Muscle of leg (tissue), 16 donors: ENCODE measurements at places on chromosomes 13 and 19. TPM values are rescaled to one million over a fixed set of nuclear protein-coding genes. Genes with fewer than 3 reads are reported as not detected.

The GPR12 gene
- total RNA-seq = 0.09 TPM

The APOE gene
- total RNA-seq = 56.7 TPM

DNA sequence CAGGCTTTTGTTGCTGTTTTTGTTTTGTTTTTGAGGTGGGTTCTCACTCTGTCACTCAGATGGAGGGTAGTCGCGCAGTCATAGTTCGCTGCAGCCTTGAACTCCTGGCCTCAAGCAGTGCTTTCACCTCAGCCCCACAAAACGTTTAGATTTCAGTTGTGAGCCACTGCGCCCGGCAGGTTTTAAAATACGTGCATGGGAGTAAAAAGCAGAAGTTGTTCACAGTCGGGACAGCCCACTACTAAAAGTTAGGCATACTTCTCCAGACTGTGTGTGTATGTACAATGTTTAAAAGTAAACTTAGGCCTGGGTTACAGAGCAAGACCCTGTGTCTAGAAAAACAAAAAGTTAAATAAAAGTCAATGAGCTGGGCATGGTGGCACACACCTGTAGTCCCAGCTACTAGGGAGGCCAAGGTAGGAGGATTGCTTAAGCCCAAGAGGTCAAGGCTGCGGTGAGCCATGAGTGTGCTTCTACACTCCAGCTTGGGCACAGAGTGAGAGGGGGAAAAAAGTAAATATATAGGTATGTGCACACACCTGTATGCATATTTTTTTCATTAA is 6.1 kb downstream of the SAFB start:
- DNase-seq = peak; percentile 16
- no peaks in the 10 kb centered on the region for H3K27me3 ChIP-seq
- peaks cover 25% of the 10 kb centered on the region for H3K4me1 ChIP-seq

The PCDH20 gene
- total RNA-seq = 2.8 TPM

GRCh38 chr13:63184693-63185092 is 1769.0 kb upstream of the PCDH20 start:
- no peaks in the 10 kb centered on the region for H3K27me3 ChIP-seq
- H3K4me1 ChIP-seq = no peaks in the 10 kb centered on the region
- no peak overlapping the region for H3K4me3 ChIP-seq
- peak; percentile 1 for DNase-seq

GRCh38 chr13:51726446-51727193 is 77.3 kb downstream of the DHRS12 start:
- H3K4me3 ChIP-seq = no peak overlapping the region
- H3K27ac ChIP-seq = peak overlapping the region; percentile 49
- peaks cover 20% of the 10 kb centered on the region for H3K4me1 ChIP-seq
- DNase-seq = peak; percentile 73
- no peaks in the 10 kb centered on the region for H3K27me3 ChIP-seq

GRCh38 chr19:31570718-31571117 is 221.5 kb upstream of the TSHZ3 start:
- no peak for DNase-seq
- H3K27me3 ChIP-seq = no peaks in the 10 kb centered on the region
- H3K36me3 ChIP-seq = no peaks in the 10 kb centered on the region
- H3K27ac ChIP-seq = no peak overlapping the region
- peaks cover 3% of the 10 kb centered on the region for H3K4me1 ChIP-seq
- H3K4me3 ChIP-seq = no peak overlapping the region

DNA sequence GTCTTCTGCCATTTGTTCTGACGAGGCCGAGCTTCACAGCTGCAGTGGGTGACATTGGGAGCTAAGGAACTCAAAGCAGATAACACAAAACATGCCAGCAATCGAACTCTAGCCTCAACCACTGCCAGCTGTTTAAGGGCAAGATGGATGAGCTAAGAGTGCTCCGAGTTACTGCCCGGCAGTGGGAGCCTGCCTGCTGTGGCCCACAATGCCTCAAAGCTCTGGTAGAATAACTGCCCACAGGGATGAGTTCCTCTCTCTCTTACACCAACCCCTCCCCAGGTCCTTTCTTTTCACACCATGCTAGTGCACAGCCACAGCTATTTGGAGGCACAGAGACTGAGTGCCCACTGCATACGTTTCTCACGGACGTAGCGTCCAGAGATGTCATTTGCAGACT is 330.5 kb downstream of the FGF9 start:
- DNase-seq = no peak
- no peaks in the 10 kb centered on the region for H3K36me3 ChIP-seq
- no peaks in the 10 kb centered on the region for H3K27me3 ChIP-seq
- H3K4me1 ChIP-seq = peaks cover 3% of the 10 kb centered on the region

The SPINT2 gene
- 2.6 TPM for total RNA-seq

The NCLN gene
- total RNA-seq = 14.9 TPM

The DAPK3 gene
- 51.2 TPM for total RNA-seq

DNA sequence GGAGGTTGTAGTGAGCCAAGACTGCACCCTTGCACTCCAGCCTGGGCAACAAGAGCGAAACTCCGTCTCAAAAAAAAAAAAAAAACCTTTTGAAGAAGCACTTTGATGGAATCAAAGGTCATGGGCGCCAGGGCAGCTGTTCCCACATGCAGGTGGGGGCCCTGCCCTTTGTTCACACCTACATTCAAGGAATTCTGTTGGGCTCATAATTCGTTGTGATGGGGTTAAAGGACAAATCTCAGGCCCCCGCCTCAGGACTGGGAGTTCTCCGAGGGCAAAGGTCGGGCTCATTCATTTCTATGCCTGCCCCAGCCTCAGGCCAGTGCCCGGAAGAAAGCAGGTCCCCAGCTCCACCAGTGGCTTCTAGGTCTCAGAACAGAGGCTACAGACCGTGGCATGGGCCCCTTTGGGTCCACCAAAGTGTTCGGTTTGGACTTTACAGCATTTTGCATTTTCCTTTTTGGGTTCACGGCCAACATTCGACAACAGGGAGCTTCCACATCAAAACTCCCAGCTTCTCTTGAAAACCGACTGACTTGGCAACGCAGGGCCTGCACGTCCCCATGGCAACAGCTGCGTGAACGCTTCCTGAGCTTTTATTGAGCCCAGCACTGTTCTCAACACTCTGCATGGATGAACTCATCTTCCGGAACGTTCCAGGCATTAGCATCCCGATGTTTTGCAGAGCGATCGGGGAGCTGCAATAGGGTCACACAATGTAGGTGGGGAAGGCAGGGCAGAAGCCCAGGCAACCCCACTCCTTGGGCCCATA is 10.1 kb upstream of the GTF2F1 start:
- H3K27me3 ChIP-seq = no peaks in the 10 kb centered on the region
- DNase-seq = peak; percentile 93
- peaks cover 9% of the 10 kb centered on the region for H3K4me1 ChIP-seq

GRCh38 chr13:25973085-25973484 is 78.7 kb downstream of the SHISA2 start:
- H3K27me3 ChIP-seq = no peaks in the 10 kb centered on the region
- DNase-seq = peak; percentile 61
- H3K4me1 ChIP-seq = peaks cover 28% of the 10 kb centered on the region

GRCh38 chr13:99517984-99518383 is 16.7 kb downstream of the TM9SF2 start:
- peaks cover 28% of the 10 kb centered on the region for H3K36me3 ChIP-seq
- no peaks in the 10 kb centered on the region for H3K4me1 ChIP-seq
- H3K27ac ChIP-seq = no peak overlapping the region
- H3K4me3 ChIP-seq = no peak overlapping the region

- peaks cover 8% of the 10 kb centered on the region for H3K36me3 ChIP-seq
- peak overlapping the region; percentile 99 for H3K27ac ChIP-seq
- H3K4me1 ChIP-seq = peaks cover 12% of the 10 kb centered on the region
These were observed 640 bp downstream of the ZSCAN5A start for GRCh38 chr19:56314018-56314380.

The GPC5 gene
- 2.1 TPM for total RNA-seq

The KLC3 gene
- total RNA-seq = 0.09 TPM

- H3K27ac ChIP-seq = no peak overlapping the region
- no peaks in the 10 kb centered on the region for H3K27me3 ChIP-seq
- no peak for DNase-seq
- no peaks in the 10 kb centered on the region for H3K36me3 ChIP-seq
These were observed 515.4 kb downstream of the DCT start for GRCh38 chr13:93964146-93964512.

DNA sequence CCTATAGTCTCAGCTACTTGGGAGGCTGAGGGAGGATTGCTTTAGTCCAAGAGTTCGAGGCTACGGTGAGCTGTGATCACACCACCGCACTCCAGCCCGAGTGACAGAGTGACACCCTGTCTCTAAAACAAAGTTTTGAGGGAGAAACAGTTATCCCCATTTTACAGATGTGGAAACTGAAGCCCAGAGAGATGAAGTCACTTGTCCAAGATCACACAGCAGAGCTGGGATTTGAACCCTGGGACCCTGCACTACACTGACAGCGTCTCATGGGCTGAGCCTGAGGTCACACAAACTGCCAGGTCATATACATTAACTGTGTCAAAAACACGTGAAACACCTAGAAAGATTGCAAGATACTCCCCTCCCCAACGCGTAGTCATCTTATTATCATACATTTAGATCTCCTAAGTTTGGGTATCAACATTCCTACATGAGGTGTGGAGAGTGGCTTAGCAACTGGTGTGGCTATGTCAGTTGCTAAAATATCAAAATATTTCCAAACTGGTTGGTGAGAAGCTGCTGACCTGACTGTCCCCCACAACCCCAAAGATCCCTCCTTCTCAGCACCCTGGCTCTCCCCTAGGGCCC is 8.2 kb downstream of the FCGBP start:
- no peak overlapping the region for H3K27ac ChIP-seq
- no peaks in the 10 kb centered on the region for H3K36me3 ChIP-seq
- no peak overlapping the region for H3K4me3 ChIP-seq

DNA sequence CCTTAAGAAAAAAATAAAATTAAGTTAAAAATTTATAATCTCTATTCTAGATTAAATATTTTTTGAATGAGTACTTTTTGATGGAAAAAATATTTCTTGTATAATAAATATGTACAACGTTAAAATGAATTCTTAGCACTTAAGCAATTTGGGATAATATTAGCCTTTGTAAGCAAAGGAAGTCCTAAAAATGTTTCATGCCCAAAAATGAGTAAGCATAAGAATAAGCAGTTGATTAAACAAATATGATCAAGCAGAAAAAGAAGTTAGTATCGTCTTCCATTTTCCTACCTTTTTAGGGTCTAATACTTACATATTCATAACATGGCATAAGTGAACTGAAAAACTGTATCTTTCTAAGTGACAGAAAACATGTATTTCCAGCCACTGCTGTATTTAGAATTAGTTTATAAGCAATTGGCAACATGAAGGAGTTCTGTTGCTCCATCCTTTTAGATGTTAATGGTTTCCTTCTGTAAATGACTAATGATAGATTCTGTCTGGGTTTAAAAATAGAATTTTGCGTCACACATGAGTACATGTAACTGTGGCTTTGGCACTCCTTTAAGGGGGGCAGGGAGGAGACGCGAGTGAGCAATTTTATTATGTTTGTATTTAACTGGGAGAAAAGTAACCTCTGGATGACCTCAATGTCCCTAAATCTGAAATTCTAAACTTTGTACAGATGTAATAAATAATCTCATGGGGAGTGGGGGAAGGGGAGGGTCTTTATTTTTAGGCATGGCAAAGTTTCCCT is 237.4 kb downstream of the RGCC start:
- DNase-seq = peak; percentile 97
- peaks cover 2% of the 10 kb centered on the region for H3K4me1 ChIP-seq
- H3K27me3 ChIP-seq = no peaks in the 10 kb centered on the region
- H3K4me3 ChIP-seq = no peak overlapping the region
- H3K36me3 ChIP-seq = peaks cover 2% of the 10 kb centered on the region

- peak overlapping the region; percentile 97 for H3K4me3 ChIP-seq
- peaks cover 4% of the 10 kb centered on the region for H3K4me1 ChIP-seq
- H3K36me3 ChIP-seq = no peaks in the 10 kb centered on the region
- no peaks in the 10 kb centered on the region for H3K27me3 ChIP-seq
These were observed 1.1 kb downstream of the NAA16 start for GRCh38 chr13:41312176-41312500.
